ENCODE measurements at places on chromosomes 12 and 14.

DNA sequence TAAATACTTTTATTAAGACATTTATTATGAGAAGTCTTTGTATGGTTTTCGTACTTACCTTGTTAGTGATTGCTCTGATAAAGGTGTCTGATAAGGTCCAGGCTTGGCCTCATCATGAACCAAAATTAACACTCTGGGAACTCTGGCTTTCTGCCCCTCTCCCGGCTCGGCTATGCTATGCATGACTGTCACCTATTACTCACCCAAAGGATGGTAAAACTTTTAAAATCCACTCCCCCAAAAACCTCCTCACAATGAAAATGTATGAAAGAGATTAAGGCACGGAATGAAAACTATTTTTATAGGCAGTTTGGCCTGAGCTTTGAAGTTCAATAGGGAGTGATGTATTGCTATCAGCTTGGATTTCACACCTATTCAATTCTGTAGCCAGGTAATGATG, 217.3 kb upstream of the TBX3 start:
- DNase-seq: no peak

DNA sequence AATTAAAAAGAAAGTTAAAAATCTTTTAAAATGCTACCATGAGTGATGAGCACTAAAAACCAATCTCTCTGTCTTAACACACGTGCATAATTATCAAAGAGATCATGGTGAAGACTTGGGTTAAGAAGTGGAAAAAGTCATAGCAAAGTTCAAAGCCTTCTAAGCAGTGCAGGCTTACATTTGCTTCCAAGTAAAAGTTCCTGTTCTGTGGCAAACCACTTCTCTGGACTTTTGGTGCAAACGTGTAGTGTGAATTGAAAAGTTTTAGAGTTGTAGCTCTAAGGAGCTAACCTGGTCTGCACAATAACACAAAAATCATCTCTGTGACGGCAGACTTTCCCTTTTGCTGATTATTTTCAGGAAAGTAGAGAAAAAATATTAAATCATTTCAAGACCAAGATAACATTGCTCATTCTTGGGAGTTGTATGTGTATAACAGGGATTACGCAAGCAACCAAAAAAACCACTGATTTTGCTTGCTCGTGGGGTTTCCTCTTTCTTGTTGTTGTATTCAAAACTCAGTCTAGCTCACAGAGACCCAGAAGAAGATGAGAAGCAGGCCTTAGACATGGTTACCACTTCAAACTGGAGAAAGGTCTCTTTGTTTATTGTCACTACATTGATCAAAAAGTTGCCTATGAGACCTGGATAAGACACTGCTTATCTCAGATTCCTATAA, 2.3 kb upstream of the GLIPR1 start:
- DNase-seq: peak; percentile 57

DNA sequence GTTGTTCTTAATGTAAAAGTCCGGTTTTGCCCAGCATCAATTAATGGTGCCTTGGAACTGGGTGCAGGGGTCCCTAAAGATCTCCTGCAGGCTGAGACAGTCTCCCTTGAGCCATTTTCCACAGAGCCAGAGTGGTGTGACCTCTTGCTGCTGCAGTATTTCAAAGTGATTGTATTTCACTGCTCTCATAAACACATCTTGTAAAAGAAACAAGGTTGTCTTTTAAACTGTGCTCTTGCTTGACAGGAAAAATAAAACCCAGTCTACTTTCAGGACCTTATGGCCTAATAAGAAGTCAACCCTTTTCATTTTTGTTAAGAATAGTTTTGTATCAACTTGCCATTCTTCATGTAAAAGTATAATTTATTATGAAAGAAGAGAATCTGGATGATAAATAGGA, 44.7 kb downstream of the TMEM117 start:
- DNase-seq: no peak

GRCh38 chr14:72892879-72893635, 844 bp downstream of the DPF3 start:
- DNase-seq: peak; percentile 55

GRCh38 chr12:52362118-52362726, 5.1 kb downstream of the KRT85 start:
- no peak for DNase-seq

- no peak for DNase-seq
Measured at GRCh38 chr12:14654842-14655241, 41.6 kb downstream of the GUCY2C start.

DNA sequence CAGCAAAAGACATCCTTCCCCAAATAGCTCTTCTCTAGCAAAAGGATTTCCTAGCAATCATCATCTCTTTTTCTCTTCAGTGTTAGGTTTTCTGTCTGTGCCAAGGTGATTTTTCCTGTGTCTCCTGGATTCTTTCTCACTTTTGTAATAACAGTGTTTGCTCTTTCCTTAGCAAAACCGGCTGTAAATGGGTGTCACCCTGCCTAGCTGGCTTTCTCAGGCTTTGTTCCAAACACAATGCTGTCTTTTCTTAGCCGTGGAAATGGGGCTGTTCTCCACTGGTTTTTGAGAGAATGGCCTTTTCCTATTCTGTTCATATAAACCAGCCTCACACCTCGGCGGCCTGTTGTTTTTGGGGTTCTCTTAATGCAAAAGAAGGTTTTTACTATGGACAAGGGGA, 21.9 kb downstream of the JDP2 start:
- DNase-seq: no peak

DNA sequence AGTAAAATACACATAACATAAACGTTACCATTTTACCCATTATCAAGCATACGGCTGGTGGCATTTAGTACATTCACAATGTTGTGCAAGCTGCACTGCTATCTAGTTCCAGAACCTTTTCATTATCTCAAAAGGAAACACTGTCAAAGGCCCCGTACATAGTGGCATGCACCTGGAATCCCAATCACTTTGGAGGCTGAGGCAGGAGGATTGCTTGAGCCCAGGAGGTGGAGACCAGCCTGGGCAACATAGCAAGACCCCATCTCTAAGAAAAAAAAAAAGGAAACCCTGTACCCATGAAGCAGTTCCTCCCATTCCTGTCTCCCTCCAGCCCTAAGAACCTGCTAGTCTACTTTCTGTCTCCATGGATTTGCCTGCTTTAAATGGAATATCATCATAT, 7.4 kb upstream of the HVCN1 start:
- DNase-seq: no peak

DNA sequence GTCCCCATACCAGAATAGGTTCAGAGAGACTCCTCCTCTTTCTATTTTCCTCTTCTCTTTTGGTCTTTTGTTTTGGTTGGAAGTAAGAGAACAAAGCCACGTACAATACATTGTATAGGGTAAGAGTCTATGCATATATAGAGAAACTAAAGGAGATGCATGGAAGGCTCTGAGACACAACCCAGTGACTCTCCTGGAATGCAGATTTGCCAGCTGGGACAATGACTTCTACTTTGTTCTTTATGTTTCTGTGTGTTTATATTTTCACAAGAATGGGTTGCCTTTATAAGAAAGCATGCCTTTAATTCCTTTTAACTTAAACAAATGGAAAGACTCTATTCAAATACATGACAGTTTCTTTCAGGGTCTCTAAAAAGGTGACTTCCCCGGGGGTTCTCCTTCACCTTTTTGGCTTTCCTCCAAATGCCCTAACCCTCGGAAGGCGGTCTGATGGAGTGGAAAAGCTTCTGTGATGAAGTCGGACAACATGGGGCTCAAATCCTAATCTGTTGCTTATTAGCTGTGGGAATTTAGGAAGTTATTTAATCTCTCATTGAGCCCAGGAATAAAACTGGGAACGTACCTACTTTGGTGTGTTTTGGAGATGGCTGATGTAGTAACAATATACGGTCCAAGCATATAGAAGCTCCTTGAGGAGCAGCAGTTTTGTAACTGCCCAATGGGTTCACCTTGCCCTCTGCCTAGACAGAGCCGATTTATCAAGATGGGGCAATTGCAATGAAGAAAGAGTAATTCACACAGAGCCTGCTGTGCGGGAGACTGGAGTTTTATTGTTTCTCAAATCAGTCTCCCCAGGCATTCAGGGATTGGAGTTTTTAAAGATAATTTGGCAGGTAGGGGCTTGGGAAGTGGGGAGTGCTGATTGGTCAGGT, 9.1 kb upstream of the SERPINA1 start:
- DNase-seq: no peak

GRCh38 chr12:65902500-65902899, 78.2 kb downstream of the HMGA2 start:
- peak; percentile 35 for DNase-seq

- DNase-seq: no peak
Measured at GRCh38 chr14:22412926-22413411, 176.1 kb downstream of the DAD1 start.

- DNase-seq: no peak
Measured at GRCh38 chr14:93857500-93858283, 69.4 kb upstream of the PRIMA1 start.

DNA sequence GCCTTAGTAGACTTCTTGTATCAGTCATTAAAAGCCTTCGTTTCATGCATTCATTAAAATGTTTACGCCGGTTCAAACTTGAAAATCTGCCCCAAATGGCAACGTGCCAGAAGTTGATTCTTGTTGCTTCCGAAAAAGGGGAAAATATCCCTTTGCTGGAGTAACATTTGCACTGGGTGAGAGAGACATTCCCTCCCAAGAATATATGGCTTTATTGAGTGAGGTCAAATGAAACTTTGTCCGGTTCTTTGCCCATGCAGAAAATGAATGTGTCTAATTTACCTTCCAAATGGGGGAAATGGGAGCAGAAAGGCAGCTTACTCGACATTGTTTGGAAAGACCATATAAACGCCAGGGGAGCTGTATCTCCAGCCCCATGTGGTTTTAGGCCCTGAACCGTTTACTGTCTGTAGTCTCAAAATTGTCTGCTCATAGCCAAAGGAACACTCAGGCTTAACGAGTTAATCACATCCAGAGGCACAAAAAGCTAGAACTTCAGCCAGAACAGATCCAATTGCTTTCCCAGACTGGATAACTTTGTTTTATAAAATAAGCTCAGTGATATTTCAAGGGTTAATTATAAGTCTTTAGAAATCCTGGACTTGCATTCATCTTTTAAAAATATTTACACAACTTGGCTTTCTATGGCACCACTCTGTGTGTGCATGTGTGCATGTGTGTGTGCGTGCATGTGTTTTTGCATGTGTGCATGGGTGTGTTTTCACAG, 2.9 kb upstream of the EMP1 start:
- no peak for DNase-seq

- no peak for DNase-seq
Measured at GRCh38 chr14:49479432-49479831, 106.7 kb downstream of the RPS29 start.

GRCh38 chr14:77909911-77910310, 110.0 kb downstream of the ADCK1 start:
- no peak for DNase-seq

GRCh38 chr12:62728741-62729140, 206.2 kb downstream of the PPM1H start:
- no peak for DNase-seq

GRCh38 chr12:92136965-92137721, 8.5 kb downstream of the BTG1 start:
- DNase-seq: peak; percentile 64

GRCh38 chr14:74858022-74858421, 17.9 kb downstream of the PROX2 start:
- peak; percentile 50 for DNase-seq

- DNase-seq: peak; percentile 83
Measured at GRCh38 chr12:79897617-79898016, 37.3 kb downstream of the PPP1R12A start.

DNA sequence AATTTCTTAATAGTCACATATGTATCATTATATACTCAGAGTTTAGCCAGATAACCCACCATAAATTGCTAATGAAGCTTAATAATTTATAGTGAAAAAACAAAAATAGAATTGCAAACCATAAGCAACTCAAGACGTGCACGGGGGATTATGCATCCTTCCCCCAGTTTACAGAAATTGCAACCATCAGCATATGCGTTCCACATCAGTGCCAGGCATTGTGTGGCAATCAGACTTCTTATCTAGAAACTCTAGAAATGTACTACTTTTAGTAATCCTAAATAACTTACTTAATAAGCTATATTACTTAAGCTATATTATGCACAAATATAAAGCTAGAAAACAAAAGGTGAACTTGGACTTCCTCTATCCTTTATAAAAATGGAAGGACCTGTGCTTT, 115.8 kb downstream of the CRADD start:
- no peak for DNase-seq

GRCh38 chr14:94164685-94165431, 9.3 kb upstream of the PPP4R4 start:
- DNase-seq: no peak

- peak; percentile 9 for DNase-seq
Measured at GRCh38 chr12:67545298-67545697, 103.2 kb upstream of the DYRK2 start.

DNA sequence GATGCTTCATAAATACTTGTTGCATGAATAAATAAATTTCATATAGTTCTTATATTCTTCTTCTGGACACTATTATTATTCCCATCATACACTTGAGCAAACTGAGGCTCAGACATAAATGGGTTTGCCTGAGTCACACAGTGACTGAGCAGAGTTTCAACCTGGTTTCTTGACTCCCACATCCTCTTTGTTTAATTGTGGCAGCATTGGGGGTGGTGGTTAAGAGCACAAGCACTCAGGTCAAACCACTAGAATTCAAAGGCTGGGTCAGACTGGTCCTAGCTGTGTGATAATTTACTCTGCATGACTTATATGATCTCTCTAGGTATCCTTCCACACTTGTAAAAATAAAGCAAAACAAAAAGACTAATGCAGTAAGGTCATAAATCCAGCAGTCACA, 274.9 kb upstream of the SRRM4 start:
- no peak for DNase-seq

DNA sequence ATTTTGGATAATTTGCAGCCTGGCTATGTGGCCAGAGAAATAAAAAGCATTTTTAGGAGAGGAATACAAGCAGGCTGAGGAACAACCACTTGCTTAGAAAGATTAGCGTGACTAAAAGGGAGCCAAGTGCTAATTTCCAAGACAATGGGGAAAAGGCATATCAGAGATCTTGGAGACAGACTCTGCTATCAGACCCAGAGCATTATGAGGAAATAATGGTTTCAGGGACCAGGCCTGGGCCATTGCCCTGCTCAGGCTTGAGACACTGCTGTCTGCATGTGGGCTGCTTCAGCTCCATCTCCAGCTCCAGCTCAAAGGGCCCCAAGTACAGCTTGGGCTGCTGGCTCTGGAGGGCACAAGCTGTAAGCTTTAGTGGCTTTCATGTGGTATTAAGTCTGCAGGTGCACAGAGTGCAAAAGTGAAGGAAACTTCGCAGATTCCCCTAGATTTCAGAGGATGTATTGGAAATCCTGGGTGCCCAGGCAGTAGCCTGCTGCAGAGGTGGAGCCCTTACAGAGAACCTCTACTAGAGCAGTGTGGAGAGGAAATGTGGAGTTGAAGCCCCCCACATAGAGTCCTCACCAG, 449.2 kb downstream of the ZFP36L1 start:
- DNase-seq: no peak

GRCh38 chr14:21326972-21327371, 47.1 kb downstream of the RPGRIP1 start:
- DNase-seq: no peak

- DNase-seq: no peak
Measured at GRCh38 chr14:53640695-53641094, 315.9 kb downstream of the BMP4 start.

GRCh38 chr14:93936245-93936644, 9.1 kb downstream of the FAM181A start:
- peak; percentile 39 for DNase-seq
